ENCODE measurements at places on chromosomes 6 and 20. TPM values are rescaled to one million over a fixed set of nuclear protein-coding genes. Genes with fewer than 3 reads are reported as not detected.

DNA sequence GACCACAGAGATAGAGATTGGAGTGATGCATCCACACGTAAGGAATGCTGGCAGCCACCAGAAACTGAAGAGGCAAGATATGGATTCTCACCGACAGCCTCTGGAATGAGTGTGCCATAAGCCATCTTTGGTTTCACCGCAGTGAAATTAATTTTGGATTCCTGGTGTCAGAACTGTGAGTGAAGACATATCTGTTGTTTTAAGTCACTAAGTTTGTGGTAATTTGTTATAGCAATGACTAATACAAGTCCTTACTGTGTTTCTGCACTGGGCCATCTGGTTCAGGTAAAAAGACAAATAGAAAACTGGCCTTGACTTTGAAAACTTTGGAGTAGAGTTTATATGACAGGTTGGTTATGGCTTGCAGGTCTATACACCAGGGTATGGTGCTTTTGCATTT lies 261.9 kb downstream of the PHF3 start:
- DNase-seq = no peak

DNA sequence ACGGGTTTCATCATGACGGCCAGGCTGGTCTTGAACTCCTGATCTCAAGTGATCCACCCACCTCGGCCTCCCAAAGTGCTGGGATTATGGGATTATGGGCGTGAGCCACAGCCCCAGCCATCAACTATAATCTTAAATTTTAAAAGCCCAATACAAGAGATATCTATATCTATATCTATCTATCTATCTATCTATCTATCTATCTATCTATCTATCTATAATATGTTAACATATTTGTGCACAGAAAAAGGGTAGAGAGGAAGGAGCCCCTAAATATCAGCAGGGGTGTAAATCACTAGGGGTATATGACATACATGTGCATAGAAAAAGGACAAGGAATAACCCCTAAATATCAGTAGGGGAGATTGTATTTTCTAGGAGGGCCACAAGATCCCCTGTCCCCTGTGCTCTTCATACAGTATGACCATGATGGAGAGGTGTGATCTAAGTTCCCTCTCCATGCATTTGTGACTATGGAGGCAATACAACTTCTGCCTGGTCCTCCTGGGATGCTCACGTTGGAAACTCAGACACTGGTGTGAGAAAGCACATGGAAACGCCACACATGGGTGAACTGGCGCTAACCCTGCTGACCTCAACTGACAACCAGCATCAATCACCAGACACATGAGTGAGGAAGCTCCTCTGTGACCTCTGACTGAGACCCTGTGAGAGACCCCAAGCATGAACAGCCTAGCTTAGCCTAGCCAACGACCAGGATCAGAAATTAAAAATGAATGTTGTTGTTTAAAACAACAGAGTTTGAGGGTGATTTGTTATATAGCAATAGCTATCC lies 1.2 kb upstream of the SPATS1 start:
- no peak for DNase-seq

- DNase-seq = no peak
Measured at GRCh38 chr6:163667372-163668060, 253.0 kb downstream of the QKI start.

DNA sequence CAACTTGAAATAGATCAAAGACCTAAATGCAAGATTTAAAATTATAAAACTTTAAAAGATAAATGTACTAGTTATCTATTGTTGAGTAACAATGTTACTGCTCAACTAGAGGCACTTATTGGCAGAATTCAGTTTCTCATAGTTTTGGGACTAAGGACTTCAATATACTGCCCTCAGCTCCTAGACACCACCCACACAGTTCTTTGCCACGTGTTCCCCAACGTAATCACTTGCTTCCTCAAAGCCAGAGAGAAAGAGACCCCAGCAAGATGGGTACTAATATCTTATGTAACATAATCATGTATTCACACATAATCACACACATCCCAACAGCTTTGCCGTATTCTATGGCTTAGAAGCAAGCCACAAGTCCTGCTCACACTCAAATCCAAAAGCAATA lies 50.3 kb upstream of the SLC22A16 start:
- DNase-seq = no peak

- no peak for DNase-seq
Measured at GRCh38 chr6:53347250-53347920, 1.4 kb downstream of the ELOVL5 start.

- DNase-seq = no peak
Measured at GRCh38 chr6:128600397-128600951, 80.1 kb upstream of the PTPRK start.

The OOEP gene
- total RNA-seq = not detected

The TTK gene
- 44.7 TPM for total RNA-seq

The NEURL2 gene
- 6.9 TPM for total RNA-seq

The TFAP2A gene
- 17.8 TPM for total RNA-seq

The LPIN3 gene
- 17.8 TPM for total RNA-seq

The VIP gene
- not detected for total RNA-seq
